ENCODE measurements at places on chromosomes 1 and 21.
A peak's percentile ranks its signal among the peaks of the same experiment; 100 is the strongest.

- H3K27me3 ChIP-seq, result no peaks in the 10 kb centered on the region
- H3K36me3 ChIP-seq, result no peaks in the 10 kb centered on the region
- DNase-seq, result no peak
- no peaks in the 10 kb centered on the region for H3K4me1 ChIP-seq
Observed at GRCh38 chr21:33041981-33042380, 16.2 kb downstream of the OLIG2 start.

DNA sequence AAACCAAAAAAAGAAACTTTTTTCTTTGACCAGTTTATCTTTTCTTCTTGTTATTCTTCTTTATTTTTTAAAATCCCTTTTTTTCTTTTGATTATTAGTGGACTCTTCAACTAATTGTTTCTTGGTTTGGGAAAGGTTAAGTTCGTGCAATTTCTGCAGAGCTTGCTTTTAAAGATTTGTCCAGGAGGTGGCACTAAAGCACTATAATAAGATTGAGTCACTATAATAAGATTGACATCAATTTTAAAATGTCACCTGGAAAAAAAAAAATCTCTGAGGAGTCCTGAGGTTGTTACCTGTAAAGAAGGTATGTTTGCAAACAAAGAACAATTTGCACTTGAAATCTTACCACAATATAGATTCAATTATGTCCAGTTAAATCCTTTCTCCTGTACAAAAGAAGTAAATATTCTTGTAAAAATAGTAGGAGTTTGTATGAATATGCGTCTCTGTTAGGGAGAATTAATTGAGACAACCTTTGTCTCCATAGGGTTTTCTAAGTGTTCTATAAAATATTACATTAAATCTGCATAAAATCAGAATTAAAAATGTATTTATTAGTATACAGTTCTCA lies 166.7 kb downstream of the ADGRL4 start:
- no peak overlapping the region for H3K27ac ChIP-seq
- no peaks in the 10 kb centered on the region for H3K36me3 ChIP-seq
- peaks cover 1% of the 10 kb centered on the region for H3K4me1 ChIP-seq
- DNase-seq, result no peak
- H3K4me3 ChIP-seq, result no peak overlapping the region
- H3K27me3 ChIP-seq, result no peaks in the 10 kb centered on the region

DNA sequence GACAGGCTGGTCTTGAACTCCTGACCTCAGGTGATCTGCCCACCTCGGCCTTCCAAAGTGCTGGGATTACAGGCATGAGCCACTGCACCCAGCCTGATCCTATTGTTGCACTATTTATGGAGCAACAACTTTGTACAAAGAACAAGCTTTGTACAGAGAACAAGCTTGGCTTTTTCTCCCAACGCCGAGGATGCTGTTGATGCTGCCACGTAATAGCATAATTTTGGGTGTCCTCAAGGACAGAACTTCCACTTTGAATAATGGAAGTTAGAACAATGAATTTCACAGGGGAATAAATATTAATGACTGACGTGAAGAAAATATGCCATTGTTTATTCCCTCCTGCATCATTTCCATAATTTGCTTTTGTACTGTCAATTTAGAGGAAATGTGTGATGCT lies 12.8 kb upstream of the RBP7 start:
- no peaks in the 10 kb centered on the region for H3K27me3 ChIP-seq
- no peak overlapping the region for H3K27ac ChIP-seq
- no peak overlapping the region for H3K4me3 ChIP-seq
- H3K36me3 ChIP-seq, result no peaks in the 10 kb centered on the region
- no peaks in the 10 kb centered on the region for H3K4me1 ChIP-seq
- no peak for DNase-seq

- H3K4me3 ChIP-seq, result no peak overlapping the region
- H3K36me3 ChIP-seq, result no peaks in the 10 kb centered on the region
- DNase-seq, result no peak
Observed at GRCh38 chr1:151128800-151129199, 17.6 kb downstream of the SEMA6C start.

DNA sequence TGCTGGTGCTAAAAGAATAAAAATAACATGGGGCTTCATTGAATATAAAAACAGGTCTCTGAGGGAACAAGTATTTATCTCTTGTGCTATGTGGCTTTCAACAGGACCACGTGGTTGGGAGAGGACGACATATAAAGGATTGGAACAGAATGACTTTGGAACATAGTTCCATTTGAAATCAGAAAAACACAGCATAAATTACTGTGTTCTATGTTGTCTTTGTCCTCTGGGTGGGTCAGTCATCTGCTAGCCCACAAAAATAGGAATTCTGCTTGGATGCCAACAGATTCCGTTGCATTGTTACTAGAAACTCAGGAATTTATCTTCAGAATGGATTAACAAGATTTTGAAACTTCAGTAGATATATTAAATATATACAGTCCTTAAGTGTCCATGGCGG lies 5.9 kb downstream of the CEP85 start:
- H3K4me3 ChIP-seq, result no peak overlapping the region
- H3K27ac ChIP-seq, result no peak overlapping the region
- no peaks in the 10 kb centered on the region for H3K4me1 ChIP-seq
- DNase-seq, result no peak
- no peaks in the 10 kb centered on the region for H3K36me3 ChIP-seq
- no peaks in the 10 kb centered on the region for H3K27me3 ChIP-seq

GRCh38 chr1:218273762-218274479 lies 11.2 kb upstream of the RRP15 start:
- H3K27me3 ChIP-seq, result no peaks in the 10 kb centered on the region
- no peaks in the 10 kb centered on the region for H3K4me1 ChIP-seq
- H3K4me3 ChIP-seq, result no peak overlapping the region
- DNase-seq, result no peak
- H3K36me3 ChIP-seq, result no peaks in the 10 kb centered on the region

GRCh38 chr21:42737951-42738590 lies 84.7 kb downstream of the PDE9A start:
- H3K27me3 ChIP-seq, result no peaks in the 10 kb centered on the region
- H3K4me3 ChIP-seq, result no peak overlapping the region
- H3K27ac ChIP-seq, result peak overlapping the region; percentile 79
- peaks cover 6% of the 10 kb centered on the region for H3K4me1 ChIP-seq
- DNase-seq, result peak; percentile 54
- no peaks in the 10 kb centered on the region for H3K36me3 ChIP-seq

DNA sequence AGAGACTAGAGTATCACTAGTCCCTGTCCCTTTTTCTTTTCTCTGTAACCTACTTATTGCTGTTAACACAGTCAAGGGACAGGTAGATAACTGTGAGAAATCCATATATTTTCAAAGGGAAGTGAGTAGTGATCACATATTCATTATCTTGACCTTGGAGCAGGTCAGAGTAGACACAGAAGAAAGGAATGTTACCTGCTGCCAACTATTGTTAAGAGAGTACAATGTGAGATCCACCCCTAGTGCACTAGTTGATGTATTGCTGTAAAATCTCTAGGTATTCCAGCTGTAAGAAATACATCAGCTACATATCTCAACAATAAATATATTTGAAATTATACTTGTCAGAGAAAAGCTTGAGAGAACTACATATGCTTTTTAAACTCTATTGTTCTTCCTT lies 68.7 kb upstream of the ADGRL2 start:
- no peaks in the 10 kb centered on the region for H3K36me3 ChIP-seq
- H3K4me3 ChIP-seq, result no peak overlapping the region
- no peak overlapping the region for H3K27ac ChIP-seq

DNA sequence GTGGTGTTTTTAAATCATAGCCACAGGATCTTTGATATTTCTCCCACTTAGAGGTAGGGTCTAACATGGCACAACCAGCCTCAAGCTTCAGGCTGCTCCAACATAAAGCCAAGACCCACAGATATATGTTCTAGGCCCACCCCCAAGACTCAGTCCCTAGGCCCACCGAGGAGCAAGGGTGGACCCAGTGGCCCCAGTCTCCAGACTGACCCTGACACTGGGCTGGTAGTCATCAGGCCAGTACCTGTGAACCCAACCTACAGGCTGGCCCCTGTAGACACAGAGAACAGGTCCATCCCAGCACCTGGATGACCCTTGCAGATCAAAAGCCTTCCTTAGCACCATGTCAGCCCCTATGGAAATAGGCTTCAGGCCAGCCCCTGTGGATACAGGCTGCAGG lies 60.5 kb downstream of the NEGR1 start:
- no peaks in the 10 kb centered on the region for H3K4me1 ChIP-seq
- DNase-seq, result no peak
- no peak overlapping the region for H3K4me3 ChIP-seq
- H3K27ac ChIP-seq, result no peak overlapping the region
- no peaks in the 10 kb centered on the region for H3K27me3 ChIP-seq
- no peaks in the 10 kb centered on the region for H3K36me3 ChIP-seq

DNA sequence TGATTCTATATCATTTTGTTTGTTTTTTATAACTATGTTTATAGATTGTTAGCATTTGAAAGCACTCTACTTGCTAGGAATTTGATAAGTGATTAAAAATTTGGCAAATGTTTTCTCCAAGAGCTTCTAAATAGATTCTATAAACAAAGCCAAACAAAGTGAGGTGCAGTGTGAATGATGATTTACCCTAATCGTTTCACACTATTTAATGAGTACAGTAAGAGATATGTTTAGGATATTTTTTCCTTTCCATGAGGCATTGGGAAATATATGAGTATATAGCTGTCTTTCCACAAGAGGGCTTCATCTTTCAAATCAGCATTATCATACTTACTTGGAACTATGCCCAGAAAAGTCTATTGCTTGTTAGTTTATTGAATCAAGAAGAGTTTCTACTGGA lies 277.0 kb upstream of the BRINP3 start:
- no peaks in the 10 kb centered on the region for H3K36me3 ChIP-seq
- no peaks in the 10 kb centered on the region for H3K27me3 ChIP-seq
- no peak for DNase-seq
- H3K4me1 ChIP-seq, result no peaks in the 10 kb centered on the region

GRCh38 chr21:41778930-41779600 lies 12.2 kb upstream of the RIPK4 start:
- no peak for DNase-seq
- no peaks in the 10 kb centered on the region for H3K4me1 ChIP-seq
- H3K4me3 ChIP-seq, result no peak overlapping the region
- no peak overlapping the region for H3K27ac ChIP-seq
- H3K27me3 ChIP-seq, result no peaks in the 10 kb centered on the region
- no peaks in the 10 kb centered on the region for H3K36me3 ChIP-seq

DNA sequence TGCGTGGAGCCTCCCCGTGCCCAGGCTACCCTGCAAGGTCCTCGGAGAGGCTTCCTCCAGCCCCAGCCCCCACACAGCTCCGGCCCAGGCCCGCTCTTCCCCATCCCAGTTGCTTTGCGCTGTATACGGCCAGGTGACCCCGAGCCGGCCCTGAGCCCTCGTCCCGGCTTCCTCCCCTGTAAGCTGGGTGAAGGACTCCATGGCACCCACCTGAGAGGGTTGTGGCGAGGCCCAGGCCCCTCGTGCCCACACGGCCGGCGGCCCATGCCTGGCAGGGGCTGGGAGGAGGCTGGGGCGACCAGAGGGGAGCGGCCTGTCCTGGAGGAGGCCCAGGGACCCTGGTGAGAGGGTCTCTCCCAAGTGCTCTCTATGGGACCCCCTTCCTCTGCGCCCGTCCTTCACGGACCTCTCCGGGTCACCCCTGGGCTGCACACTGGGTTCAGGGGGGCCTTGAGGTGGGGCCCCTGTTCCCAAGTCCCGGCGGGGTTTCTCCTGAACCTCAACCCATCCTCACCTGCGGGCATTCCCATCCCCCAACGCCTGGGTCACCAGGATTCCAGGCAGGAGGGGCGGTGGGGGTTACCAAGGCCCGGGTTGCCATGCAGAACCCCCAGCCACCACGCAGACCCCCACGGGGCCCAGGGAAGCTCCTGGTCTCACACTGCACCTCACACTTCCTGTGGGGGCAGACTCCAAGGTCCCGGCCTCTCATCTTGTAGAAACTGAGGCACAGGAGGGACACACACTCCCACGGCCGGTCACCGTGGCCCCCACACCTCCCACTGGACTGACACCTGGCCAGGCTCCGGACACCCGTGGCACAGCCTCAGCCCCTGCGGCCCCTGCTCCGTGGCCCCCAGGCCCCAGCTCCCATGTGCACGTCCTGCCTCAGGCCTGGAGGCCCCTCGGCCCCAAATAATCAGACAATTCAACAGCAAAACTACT lies 25.2 kb downstream of the COL6A1 start:
- no peak overlapping the region for H3K27ac ChIP-seq
- peaks cover 14% of the 10 kb centered on the region for H3K4me1 ChIP-seq
- no peaks in the 10 kb centered on the region for H3K36me3 ChIP-seq
- H3K4me3 ChIP-seq, result no peak overlapping the region

DNA sequence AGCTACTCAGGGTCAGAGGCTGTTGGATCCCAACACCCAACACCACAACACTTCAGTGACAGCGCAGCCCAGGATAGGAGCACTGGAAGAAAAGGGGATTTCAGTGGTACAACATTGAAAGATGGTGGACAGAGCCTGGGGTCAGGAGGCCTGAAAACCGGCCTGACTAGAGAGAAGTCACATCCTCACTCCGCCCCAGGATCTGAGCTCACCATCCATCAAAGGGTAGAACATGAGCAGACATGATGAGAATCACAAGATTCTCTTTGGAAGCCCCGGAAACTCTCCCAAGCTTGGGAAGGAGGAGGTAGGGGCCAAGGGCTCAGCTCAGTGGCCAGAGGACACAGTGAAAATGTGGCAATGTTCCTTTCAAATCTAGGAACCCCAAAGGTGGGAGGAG lies 271.3 kb downstream of the NPHP4 start:
- no peaks in the 10 kb centered on the region for H3K36me3 ChIP-seq
- H3K27ac ChIP-seq, result no peak overlapping the region
- no peak for DNase-seq
- no peaks in the 10 kb centered on the region for H3K4me1 ChIP-seq
- H3K27me3 ChIP-seq, result no peaks in the 10 kb centered on the region

DNA sequence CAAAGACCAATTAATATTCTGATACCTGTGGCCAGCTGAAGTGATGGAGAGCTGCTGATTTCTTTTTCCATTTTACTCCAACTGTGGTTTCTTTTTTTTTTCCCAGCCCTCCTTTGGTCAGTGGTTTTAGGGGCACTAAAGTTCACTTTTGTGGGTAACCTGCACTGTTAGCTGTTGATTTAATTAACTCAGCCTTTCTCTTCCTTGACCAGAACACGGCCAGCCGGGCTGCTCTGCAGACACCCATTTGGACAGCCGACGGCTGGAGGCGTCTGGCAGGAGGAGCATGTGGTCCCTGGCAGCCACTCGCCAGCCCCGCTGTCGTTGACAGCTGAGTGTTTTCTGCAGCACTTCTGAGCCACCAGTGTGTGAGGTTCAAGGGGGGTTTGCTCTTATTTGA lies 136.2 kb upstream of the RUNX3 start:
- DNase-seq, result no peak
- H3K27me3 ChIP-seq, result no peaks in the 10 kb centered on the region
- no peak overlapping the region for H3K4me3 ChIP-seq
- no peak overlapping the region for H3K27ac ChIP-seq

DNA sequence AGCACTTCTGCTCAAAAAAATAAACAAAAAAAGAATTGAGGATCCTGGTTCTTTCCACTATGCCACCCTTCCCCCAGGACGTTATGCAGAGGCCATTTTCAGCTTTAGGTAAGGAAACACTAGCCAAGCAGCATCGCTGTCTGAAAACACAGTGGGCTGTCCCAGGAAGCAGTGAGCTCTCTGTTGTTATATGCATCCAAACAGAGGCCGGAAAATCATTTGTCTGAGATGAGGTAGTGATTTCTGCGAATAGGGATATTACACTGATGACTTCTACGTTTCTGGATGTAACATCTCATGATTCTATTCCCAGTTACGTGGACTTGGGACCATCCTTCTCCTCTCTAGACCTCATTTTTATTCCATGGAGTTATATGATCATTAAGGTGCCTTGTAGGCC lies 137.2 kb downstream of the OMA1 start:
- H3K36me3 ChIP-seq, result no peaks in the 10 kb centered on the region
- no peak overlapping the region for H3K4me3 ChIP-seq
- no peak overlapping the region for H3K27ac ChIP-seq
- H3K4me1 ChIP-seq, result no peaks in the 10 kb centered on the region

Measured in ovary (tissue), 10 donors.